ENCODE measurements at places on chromosomes 4 and X.

DNA sequence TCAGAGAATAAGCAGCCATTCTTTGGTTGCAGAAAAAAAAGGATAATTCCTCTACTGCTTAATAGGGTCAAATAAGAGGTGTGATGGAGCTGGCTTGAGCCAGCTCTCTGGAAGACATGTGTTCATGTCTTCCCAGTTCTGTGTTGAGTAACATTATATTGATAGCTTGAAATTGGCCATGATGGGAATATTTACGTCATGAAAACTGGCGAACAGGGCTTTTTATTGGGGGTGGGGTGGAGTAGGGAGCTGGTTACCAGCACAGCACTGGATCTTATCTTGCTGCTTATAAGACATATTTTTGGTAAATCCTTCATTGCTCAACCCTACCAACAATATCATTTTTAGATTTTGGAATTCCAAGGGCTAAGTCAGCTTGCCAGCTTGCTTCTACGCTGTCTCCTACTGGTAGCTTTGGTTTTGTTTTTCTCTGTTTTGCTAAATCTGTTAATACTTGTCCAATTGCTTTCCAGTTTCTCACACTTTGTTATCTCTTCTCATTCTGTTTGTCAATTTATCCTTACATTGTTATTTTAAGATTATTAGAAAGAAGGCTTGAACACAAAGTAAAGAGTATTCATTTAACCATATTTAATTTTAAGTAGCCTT, 25.3 kb upstream of the GBA3 start:
- no peak for DNase-seq

DNA sequence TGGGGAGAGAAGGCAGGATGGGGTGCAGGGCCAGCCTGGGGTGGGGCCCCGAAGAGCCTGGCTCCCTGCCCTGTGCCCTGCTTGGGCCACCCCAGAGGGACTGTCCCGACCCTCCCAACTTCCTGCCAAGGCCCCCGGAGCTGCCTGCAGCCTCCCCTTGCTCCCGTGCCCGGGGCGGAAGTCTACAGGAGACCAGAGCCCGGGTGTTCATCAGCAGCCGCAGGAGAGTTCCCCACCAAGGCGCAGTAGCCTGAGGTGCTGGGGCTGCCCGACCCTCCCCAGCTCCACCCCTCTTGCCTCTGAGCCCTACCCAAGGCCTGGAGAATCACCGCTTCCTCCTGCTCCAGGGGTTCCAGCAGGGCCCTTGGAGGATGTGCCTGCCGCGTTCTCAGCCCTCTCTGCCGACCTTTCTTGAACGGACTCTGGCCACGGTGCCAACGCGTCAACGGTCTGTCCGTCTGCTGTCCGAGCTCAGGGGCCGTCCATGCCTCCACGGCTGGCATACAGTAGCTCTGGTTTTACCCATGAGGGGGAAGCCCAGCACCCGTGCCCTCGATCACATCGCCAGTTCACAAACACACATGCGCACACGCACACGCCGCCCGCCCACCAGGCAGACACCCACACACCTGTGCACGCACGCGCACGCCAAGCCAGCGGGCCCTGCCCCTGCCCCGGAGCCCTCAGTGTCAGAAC, 36.0 kb upstream of the SPON2 start:
- DNase-seq: no peak

DNA sequence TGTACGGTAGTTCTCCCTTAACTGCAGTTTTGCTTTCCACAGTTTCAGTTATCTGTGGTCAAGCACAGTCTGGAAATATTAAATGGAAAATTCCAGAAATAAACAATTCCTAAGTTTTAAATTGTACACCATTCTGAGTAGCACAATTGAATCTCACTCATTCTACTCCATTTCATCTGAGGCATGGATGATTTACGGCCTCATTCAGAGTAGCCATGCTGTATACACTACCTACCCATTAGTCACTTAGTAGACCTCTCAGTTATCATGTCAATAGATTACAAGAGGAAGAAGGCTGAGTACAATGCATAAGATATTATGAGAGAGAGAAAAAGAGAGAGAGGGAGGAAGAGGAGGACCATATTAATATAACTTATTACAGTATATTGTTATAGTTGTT, 77.5 kb downstream of the ENOX2 start:
- DNase-seq: no peak

DNA sequence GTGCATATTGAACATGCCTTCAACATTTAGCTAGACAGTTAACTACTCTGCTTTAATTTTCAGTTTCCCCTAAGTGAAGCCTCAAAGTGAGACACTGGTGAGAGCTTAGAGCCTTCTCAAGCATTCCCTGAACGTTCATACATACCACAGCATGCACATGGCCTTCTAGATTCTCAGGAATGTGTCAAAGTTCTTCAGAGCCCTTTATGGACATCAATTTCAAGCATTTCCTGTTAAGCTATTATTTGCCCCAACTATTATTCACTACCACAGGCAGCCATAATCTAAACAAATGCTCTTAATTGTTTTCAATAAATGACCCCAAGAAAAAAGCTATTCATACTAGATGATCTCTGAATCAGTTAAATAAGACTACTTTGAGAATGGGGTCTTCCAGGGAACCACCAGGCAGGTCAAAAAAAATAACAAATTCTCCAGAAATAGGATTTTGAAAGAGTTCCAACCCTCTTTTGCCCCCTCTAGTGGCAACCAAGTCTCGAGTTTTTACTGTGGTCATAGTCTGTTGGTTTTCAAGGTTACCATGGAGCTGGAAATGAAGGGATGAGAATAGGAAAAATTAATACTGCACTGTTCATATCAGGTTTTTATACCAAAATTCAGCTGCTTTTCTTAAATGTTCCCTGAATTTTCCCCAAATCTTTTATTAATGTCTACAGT, 235.4 kb downstream of the RAB28 start:
- DNase-seq: no peak

- no peak for DNase-seq
Measured at GRCh38 chr4:3746701-3747580, 19.2 kb upstream of the ADRA2C start.

DNA sequence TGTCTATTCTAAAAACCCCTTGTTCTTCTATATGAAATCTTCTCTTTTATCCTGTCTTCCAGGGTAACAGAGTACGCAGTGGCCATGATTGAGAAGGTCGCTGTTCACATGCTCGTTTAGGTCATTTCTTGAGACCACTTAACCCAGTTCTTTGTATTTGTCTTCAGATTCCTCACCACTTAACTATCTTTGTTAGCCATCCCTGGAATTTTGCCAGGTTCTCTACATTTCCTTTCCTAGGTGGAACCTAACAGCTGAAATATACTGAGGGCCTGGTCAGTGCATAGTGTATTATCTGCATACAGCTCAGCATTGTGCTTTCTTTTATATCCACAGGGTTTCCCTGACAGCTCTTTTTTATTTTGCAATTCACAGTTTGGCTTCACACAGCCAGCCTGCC, 148.9 kb upstream of the GALNT7 start:
- DNase-seq: no peak

- DNase-seq: no peak
Measured at GRCh38 chr4:144504883-144505282, 141.1 kb upstream of the HHIP start.

Data from central memory CD8-positive, alpha-beta T cell (primary cell).